Stimulated activated CD8-positive, alpha-beta memory T cell treated with anti-CD3 and anti-CD28 coated beads, Interleukin-4, amount 100 ng/mL, for 1 hour (primary cell): ENCODE measurements at places on chromosomes 7 and 10.

- DNase-seq = no peak
These were observed 30.0 kb downstream of the STK17A start for GRCh38 chr7:43612599-43613589.

DNA sequence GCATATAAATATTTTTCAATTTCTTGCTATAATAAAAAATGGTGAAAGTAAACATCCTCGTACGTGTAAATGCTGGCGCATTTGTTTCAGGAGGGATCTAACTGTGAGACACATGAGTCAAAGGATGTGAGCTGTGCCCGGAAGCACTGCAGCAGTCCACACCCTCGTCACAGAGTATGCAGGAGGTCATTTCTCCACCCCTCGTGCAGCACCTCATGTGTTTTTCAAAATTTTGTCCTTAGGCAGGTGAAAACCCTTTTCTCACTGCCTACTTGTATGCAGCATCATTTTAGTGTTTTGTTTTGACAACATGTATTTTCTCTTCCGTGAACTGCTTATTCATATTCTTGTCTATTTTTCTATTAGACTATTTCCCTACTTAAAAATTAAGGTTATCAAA is 162.7 kb downstream of the AVL9 start:
- DNase-seq = no peak

GRCh38 chr7:42932811-42933591 is 825 bp downstream of the MRPL32 start:
- DNase-seq = no peak

GRCh38 chr10:79444199-79445119 is 965 bp downstream of the ZCCHC24 start:
- DNase-seq = no peak

- no peak for DNase-seq
These were observed 26.1 kb downstream of the IL15RA start for GRCh38 chr10:5951167-5951711.

GRCh38 chr7:74025146-74025545 is 2.8 kb upstream of the ELN start:
- DNase-seq = no peak

GRCh38 chr10:23338155-23338828 is 6.3 kb downstream of the C10orf67 start:
- no peak for DNase-seq

GRCh38 chr7:46864716-46865115 is 717.2 kb downstream of the TNS3 start:
- no peak for DNase-seq

DNA sequence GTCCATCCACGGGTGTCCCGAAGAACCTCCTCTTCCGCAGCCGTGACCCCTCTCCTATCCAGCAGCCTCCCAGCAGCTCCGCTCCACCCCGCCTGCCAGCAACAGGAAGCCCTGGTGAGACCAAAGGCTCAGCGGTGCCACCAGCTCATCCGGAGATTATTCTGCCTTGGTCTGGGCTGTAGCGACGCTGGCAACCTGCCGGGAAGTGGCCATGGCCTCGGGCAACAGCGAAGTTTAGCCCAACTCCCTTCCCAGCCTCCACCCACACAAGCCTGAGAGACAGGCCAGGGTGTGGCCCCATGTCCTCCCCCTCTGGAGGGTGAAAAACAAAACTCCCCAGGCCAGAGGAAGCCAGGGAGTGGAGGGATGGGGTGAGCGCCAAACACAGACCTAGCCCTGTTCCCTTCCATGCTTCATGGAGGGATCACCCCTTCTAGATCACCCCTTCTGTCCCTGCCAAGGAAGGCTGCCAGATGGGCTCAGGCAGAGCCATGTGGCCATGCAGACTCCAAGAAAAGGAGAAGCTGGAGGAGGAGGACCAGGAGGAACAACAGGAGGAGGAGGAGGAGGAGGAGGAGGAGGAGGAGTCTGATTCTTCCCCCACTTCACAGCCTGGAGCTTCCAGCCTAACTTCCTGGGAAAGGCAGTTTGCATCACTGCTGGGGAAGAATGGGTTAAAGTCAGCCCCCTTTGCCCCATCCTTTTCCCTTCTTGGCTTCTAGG is 918 bp downstream of the CALHM2 start:
- peak; percentile 15 for DNase-seq

DNA sequence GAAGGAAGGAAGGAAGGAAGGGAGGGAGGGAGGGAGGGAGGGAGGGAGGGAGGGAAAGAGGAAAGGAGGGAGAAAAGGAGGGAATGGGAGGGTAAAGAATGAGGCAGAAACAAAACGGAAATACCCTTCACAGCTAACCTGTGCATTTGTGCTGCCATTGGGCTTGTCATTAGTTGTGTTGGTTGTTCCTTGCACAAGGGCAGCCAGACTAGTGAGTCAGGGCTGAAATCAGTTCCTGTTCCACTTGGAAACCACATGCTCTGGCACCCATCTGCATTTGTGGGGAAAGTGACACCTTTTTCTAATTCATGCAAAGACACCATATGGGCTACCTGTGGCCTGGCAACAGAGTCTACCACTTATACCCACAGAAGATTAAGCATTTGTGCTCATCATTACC is 1004.0 kb upstream of the C7orf33 start:
- DNase-seq = no peak

GRCh38 chr10:29740981-29741545 is 106.3 kb upstream of the SVIL start:
- DNase-seq = no peak

DNA sequence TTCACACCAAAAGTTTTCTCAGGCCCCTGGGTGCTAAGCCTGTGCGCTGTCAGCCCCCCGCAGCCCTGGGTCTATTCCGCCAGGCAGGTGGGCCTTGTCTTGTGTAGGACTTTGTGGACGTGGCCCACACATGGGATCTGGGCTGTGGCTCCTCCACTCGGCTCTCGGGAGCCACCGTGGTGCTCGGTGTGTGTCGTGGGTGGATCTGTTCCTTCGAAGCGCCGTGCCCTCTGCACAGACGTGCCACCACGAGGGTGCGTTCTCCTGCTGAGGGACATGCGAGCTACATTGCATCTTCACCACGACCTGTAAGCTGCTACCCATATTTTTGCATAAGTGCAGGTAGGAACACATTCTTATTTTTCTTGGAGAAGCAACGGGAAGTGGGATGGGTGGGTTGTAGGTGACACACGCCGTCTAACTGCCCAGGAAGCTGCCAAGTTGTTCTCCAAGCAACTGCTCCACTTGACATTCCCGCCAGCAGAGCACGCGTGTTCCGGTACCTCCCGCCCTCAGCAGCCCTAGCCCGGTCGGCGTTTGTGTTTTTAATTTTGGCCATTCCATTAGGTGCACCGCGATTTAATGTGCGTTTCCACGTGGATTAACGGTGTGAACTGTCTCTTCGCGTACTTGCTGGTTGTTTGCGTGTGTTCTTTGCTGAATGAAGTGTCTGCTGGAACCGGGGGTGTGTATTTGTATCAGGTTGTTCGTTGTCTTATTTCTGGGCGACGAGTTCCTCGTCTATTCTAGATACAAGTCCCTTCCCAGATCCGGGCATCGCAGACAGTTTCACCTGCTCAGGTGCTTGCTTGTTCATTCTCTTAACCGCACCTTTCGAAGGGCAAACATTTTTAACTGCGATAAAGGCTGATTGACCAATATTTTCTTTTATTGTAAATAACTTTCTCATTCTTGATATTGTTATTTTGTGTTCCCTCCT is 47.4 kb upstream of the CFAP46 start:
- DNase-seq = no peak

DNA sequence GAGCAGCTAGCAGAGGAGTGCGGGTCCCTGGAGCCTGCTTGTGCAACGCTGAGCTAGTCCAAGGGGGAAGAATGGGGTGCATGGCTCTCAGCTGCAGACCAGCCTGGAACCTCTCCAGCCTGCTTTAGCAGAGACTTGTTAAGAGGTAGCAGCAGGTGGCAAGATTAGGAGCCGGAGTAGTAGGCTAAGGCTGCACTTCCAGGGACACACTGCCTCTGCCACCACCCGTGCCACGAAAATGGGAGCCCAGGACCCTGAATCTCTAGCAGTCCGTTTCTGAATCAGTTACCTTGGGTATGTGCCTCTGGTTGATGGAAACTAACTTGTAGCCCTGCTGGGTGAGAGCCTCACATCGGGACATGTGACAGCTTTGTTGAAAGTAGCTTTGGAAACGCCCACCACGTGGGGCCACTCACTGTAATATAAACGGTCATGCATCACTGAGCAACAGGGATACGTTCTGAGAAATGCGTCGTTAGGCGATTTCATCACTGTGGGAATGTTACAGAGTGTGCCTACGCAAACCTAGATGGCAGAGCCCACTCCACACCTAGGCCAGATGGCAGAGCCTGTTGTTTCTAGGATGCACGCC is 25.9 kb downstream of the HTRA1 start:
- no peak for DNase-seq

DNA sequence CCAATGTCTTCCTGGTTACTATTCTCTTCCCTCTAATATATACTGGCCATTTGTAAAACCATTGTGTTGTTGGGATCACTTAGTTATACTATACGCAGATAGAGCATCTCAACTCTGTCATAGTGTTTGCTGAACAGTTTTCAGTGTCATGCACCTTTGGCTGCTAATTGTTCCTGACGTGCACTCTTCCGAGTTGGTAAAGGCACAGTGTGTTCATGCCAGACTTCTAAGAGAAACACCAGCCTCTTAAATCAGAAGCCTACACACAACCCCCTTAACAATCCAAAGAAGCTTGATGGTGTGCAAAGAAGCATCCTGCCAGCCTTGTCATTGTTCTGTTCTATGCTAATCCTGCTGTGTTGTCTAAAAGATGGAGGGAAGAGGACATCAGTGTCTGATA is 131.1 kb downstream of the MAPK8 start:
- no peak for DNase-seq

DNA sequence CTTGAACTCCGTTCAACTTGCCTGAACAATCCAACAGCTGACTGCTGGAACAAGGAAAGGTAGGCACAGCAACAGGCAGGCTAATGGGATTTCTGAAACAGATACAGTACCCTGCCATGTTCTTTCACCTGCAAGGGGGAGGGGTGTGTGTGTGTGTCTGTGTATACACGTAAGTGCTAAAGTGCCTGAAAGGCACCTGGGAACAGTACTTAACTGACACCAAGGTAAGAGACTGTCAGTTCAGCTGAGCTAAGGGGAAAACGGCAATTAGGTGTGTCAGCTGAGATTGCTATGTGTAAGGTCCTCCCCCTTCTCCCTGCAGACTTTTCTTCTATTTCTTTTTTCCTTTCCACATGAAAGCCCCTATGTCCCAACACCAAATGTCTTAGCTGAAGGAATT is 27.0 kb downstream of the NAMPT start:
- no peak for DNase-seq

- DNase-seq = no peak
These were observed 79.2 kb upstream of the FRMD4A start for GRCh38 chr10:14409856-14410458.

GRCh38 chr7:50645186-50645585 is 80.0 kb upstream of the DDC start:
- no peak for DNase-seq

GRCh38 chr7:52502281-52502680 is 533.2 kb upstream of the POM121L12 start:
- DNase-seq = no peak

- DNase-seq = no peak
These were observed 186.4 kb upstream of the NFE2L3 start for GRCh38 chr7:25965405-25966123.

DNA sequence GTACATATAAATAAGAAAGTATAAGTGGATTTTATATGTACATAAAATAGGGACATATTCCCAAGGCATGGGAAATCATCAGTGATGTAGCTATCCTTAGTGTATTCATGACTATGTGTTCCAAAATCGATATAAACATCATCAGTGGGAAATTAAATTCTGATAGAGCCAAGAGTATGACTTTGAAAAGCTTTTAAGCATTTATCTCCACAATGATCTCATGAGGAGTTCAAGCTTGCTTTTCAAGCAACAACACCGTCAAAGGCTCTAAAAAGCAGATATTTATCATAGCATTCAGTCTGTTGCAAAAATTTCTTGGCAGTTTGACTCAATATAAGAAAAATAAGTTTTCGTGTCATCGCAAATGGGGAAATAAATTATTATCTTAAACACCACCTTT is 14.5 kb upstream of the NEBL start:
- DNase-seq = no peak

DNA sequence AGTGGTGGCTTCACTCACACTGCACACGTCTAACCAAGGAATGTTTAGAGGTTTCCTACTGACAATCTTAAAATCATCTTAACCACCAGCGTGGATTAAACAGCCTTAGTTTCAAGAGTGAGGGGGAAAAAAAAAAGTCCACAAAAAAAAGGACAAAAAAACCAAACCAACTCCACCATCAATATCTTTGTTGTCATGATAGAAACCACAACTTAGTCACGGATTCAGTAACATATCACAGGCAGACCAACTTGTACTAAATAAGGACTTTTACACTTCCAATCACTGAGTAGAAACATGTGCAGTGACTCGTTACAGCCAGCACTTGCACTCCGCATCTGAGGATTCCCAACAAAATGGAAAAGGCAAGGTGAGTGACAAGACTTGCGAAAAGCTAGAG is 46.5 kb downstream of the FAM171A1 start:
- no peak for DNase-seq

DNA sequence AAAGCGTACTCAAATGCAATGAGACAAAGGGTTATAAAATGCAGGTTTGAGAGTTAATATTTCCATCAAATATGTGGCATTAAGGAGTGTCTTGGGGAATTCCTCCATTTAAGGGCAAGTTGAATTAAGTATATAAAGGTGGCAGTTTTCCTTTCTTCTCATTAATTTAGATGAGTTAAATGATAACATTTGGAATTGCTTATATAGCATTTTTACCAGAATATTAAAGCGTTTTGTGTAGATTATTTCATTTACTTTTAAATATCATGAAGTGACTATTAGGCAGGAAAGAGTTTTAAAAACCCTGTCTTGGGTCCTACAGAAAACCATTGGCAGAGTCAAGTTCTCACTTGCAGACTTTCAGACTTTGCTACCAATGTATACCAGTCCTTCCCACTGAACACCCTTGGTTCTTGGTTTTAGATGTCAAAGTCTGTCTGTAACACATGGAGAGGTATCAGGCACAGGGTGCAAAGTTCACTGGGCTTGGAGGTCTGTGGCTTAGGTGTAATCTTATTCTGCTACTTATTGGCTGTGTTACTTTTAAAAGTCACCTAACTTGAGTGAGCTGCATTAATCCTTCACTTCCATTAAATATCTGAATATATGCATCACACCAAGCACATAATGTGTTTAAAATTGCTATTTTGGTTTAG is 51.0 kb downstream of the ASB4 start:
- no peak for DNase-seq

DNA sequence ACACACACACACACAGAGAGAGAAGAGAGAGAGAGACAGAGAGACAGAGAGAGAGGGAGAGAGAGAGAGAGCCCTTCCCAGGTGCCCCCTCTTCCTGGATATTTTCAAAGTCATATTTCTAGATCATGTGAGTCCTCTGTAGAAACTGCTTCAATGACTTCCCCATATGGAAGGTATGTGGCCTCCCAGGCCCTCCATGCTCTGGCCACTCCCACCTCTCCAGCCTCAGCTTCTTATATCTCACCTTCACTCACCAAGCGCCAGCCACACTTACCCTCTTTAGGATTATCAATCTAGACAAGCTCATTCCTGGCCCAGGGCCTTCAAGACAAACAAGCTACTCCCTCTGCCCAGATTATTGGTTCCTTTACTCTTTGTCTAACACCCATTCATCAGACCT is 259.7 kb downstream of the MTERF1 start:
- no peak for DNase-seq
